ENCODE measurements at places on chromosomes 3 and 15.

DNA sequence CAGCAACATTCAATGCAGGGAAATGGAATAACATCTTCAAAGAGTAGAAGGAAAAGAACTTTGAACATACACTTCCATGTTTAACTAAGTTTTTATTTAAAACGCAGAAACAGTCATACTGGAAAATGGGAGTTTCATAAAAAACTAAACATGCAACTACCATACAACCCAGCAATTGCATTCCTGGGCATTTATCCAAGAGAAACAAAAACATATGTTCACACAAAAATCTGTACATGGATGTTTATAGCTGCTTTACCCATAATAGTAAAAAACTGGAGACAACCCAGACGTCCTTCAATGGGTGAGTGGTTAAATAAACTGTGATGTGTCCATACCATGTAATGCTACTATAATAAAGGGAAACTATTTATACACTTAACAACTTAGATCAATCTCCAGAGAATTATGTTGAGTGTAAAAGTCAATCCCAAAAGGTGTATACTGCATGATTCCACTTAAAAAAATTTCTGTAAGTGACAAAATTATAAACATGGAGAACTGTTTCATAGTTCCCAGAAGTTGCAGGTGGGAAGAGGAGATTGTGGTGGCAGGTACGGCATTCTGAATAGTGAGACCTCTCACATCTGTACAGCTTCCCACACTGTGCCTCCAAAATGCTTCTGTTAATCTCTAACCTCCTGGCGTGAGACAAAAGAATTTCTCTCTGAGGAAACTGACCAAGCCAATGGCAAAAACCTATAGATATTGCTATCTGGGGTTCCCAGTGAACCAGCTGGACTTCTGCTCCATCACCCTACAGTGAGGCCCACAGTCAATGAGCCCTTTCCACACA lies 23.1 kb downstream of the ISG20 start:
- no peak for DNase-seq

GRCh38 chr3:10889206-10889960 lies 73.4 kb downstream of the SLC6A11 start:
- no peak for DNase-seq

DNA sequence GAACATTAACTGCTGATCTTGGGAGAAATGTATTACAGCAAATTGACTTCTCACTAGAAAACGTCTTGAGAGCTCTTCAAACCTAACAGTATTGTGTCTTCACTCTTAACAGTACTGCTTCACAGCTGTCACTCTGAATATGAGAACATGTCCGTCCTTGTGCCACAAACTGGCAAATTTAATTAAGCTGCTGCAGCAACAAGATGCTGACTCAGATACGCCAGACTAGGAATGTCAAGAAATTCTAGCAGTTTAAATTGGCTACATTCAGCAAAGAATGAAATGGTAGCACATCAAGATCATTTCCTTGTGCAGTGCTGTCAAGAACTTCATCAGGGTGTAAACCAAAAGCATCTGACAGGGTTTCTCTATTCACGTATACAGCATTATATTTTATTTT lies 7.6 kb downstream of the ICE2 start:
- no peak for DNase-seq

DNA sequence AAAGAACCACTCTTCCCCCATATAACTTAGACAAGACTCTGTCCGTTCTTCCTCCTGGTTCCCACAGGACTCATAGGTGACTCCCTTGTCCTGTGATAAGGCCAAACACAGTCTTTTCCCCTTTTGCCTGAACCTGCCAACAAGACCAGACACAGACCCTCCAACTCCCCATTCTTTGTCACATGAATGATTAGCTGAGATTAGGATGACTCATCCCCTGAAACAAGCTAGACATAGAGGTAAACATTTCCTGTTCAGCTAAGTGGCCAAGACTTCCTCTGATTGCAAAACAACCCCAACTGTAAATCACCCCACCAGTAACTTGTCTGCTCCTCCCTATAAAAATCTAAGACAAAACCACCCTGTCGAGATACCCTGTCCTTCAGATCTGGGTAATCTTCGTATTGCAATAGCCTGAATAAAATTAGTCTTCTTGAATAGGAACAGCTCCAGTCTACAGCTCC lies 11.4 kb upstream of the HTR3E start:
- DNase-seq: no peak

- DNase-seq: no peak
Measured at GRCh38 chr3:39671116-39671515, 138.3 kb upstream of the MYRIP start.
